Vein endothelial cell (primary cell): ENCODE measurements at places on chromosomes 2 and 18. TPM values are rescaled to one million over a fixed set of nuclear protein-coding genes. Genes with fewer than 3 reads are reported as not detected.

Gene KYNU
- total RNA-seq = not detected in 2 replicates

Gene TMEM87B
- 39.5 and 41.8 TPM in 2 replicates for total RNA-seq

Gene SERPINB7
- not detected in 2 replicates for total RNA-seq

Gene PPP4R1
- 162 and 184 TPM in 2 replicates for total RNA-seq

Gene FBXO15
- under 0.01 TPM in 1 of 2 replicates, not detected in the other for total RNA-seq

Gene ANKRD30B
- total RNA-seq = not detected in 2 replicates

Gene VIL1
- total RNA-seq = not detected in 2 replicates

Gene LYPD6
- total RNA-seq = 1.3 and 2.1 TPM in 2 replicates

Gene PROKR1
- under 0.01 TPM in 1 of 2 replicates, not detected in the other for total RNA-seq

Gene SERPINB11
- not detected in 2 replicates for total RNA-seq

Gene CD8B2
- total RNA-seq = not detected in 2 replicates

Gene KCNS3
- total RNA-seq = 0.29 and 0.65 TPM in 2 replicates

Gene TPO
- not detected in 2 replicates for total RNA-seq

Gene METTL8
- total RNA-seq = 19.9 and 34.5 TPM in 2 replicates

Gene ABCB11
- total RNA-seq = 0.57 and 0.98 TPM in 2 replicates

Gene SPHKAP
- total RNA-seq = not detected in 2 replicates

Gene DAPL1
- not detected in 2 replicates for total RNA-seq

Gene NDUFS1
- total RNA-seq = 93.1 and 154 TPM in 2 replicates

Gene CAVIN2
- total RNA-seq = 335 and 409 TPM in 2 replicates

Gene MBOAT2
- 5.6 and 8.3 TPM in 2 replicates for total RNA-seq

Gene GALNT1
- total RNA-seq = 239 and 261 TPM in 2 replicates

Gene POTEI
- 0.33 and 0.48 TPM in 2 replicates for total RNA-seq

Gene CPO
- total RNA-seq = 0.19 TPM in 1 of 2 replicates, not detected in the other

Gene ANKRD29
- total RNA-seq = 4.6 and 5.2 TPM in 2 replicates

Gene SLC4A3
- 0.10 and 0.33 TPM in 2 replicates for total RNA-seq

Gene ANTXR1
- 0.98 and 2.6 TPM in 2 replicates for total RNA-seq

Gene CCL20
- total RNA-seq = 0.98 and 1.4 TPM in 2 replicates

Gene VAPA
- total RNA-seq = 211 and 318 TPM in 2 replicates

Gene IL1B
- total RNA-seq = 0.19 and 0.33 TPM in 2 replicates

Gene GLI2
- under 0.01 and 0.19 TPM in 2 replicates for total RNA-seq

Gene SP100
- total RNA-seq = 148 and 179 TPM in 2 replicates

Gene CYP26B1
- total RNA-seq = 0.19 and 0.65 TPM in 2 replicates

Gene LHCGR
- not detected in 2 replicates for total RNA-seq

Gene ERMN
- not detected in 2 replicates for total RNA-seq

Gene ALPI
- not detected in 2 replicates for total RNA-seq

Gene RBKS
- total RNA-seq = 0.33 and 0.86 TPM in 2 replicates

Gene COL3A1
- total RNA-seq = 6.2 and 11.0 TPM in 2 replicates

Gene SLC14A1
- total RNA-seq = not detected in 2 replicates

Gene ADRA2B
- under 0.01 TPM in 1 of 2 replicates, not detected in the other for total RNA-seq

Gene ZNF397
- total RNA-seq = 7.2 and 8.5 TPM in 2 replicates

Gene NOL4
- total RNA-seq = 0.29 TPM in 1 of 2 replicates, not detected in the other

Gene POTEJ
- 0.19 and 0.65 TPM in 2 replicates for total RNA-seq

Gene CYP27C1
- not detected in 2 replicates for total RNA-seq

Gene ALK
- total RNA-seq = not detected in 2 replicates
